ENCODE measurements at places on chromosomes 5 and 9.

- DNase-seq: no peak
Measured at GRCh38 chr9:83429229-83429628, 109.0 kb downstream of the FRMD3 start.

- no peak for DNase-seq
Measured at GRCh38 chr5:15285901-15286583, 213.9 kb upstream of the FBXL7 start.

- no peak for DNase-seq
Measured at GRCh38 chr5:77563475-77563874, 71.4 kb upstream of the WDR41 start.

DNA sequence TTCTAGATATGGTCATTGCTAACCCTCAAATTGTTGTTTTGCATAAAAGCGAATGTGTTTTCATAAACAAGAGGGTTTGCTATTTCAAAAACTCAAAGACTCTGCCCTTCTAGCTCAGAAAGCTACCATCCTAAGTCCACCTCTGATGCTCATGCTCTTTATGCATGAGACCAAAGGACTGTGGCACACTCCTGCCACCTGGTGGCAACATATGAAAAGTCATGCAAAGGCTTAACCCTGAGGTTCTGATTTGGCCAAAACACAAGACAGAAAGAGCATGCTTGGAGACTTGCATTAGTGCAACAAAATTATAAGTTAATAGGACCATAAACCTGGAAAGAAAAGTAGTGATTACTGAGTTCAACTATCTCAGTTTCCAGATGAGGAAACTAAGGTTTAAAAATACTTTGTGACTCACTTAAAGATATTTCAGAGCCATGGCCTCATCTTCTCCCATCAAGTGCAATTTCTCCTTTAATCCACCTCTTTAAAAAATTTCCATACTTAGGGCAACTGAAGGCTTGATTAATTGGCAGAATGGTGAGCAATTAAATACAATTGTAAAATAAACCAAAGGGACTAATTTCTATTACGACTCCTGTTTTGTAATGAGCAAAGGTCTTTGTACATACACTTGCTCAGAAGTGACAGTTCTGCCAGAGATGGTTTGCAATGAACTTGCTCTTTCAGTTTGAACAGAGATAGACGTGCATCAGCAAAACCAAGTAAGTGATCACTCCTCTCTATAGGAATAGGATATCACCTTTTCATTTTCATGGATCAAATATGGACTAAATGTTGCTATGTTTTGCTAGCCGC lies 110.7 kb upstream of the RAD23B start:
- DNase-seq: peak; percentile 17

DNA sequence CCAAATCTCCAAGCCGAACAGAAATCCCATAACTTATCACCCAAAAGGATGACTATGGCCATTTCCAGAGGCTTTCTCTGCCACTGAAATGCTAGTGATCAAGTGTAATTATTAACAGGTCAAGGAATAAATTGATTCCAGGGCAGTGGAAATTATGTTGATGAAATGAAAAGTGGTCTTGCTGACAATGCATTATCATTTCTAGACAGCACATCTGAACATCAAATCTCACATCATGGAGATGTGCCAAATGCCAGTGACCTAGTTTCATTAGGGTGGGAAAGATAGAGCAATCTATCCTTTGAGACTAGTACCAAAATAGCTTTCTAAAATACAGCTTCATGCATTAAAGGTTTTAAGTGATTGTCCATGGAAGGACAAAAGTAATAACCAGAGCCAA lies 86.1 kb downstream of the AUH start:
- no peak for DNase-seq

- DNase-seq: no peak
Measured at GRCh38 chr5:155884041-155884440, 442.9 kb upstream of the SGCD start.

DNA sequence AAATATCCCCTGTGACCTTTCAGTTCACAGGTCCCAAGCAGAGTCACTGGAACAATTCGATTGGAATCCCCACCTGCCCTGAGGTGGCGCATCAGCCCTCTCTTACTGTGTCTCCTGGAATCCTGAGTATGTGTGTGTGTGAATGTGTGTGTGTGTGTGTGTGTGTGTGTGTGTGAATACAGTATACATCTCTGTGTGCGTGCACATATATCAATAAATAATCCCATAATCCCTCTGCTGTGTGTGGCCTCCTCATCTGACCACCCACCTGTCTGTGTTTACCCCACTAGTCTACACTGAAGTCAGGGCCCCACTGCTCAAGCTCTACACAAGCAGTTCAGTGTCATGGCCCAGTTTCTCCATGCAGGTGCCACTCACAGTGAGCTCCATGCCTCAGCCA lies 187.4 kb downstream of the ERCC6L2 start:
- DNase-seq: no peak

DNA sequence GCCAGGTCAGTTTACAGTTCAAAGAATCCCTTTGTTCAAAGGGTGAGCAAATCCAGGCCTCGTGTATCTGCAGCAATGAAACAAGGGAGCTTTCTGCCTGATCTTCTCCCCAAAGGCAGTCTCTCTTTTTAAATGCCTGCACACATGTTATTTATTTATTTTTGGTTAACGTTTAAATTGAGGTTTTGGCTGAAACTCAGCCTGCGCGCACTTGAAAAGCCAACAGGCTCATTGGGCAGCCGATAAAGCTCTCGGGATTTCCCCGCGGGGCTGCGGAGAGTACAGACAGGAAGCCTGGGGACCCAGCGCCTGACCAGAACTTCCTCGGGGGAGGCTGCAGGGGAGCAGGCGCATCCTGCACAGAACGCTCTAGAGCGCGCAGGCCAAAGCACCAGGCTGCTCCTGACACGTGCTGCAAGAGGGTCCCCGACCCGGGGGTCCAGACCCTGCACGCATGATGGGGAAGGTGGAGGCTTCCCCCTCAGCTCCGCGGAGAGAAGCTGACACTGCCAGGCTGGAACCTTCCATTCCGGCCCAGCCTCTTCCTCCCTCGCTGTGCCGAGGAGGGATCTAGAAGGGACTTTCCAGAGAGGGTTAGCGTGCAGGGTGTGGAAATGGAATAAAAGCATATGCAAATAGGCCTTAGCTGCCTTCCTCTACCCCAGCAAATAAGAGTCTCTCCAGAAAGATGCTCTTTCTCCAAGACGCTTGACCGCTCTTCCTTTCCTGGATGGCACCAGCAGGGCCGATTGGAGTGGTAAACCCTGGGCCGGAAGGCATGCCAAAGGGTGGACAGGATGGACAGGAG lies 46.1 kb downstream of the PTTG1 start:
- DNase-seq: peak; percentile 53

DNA sequence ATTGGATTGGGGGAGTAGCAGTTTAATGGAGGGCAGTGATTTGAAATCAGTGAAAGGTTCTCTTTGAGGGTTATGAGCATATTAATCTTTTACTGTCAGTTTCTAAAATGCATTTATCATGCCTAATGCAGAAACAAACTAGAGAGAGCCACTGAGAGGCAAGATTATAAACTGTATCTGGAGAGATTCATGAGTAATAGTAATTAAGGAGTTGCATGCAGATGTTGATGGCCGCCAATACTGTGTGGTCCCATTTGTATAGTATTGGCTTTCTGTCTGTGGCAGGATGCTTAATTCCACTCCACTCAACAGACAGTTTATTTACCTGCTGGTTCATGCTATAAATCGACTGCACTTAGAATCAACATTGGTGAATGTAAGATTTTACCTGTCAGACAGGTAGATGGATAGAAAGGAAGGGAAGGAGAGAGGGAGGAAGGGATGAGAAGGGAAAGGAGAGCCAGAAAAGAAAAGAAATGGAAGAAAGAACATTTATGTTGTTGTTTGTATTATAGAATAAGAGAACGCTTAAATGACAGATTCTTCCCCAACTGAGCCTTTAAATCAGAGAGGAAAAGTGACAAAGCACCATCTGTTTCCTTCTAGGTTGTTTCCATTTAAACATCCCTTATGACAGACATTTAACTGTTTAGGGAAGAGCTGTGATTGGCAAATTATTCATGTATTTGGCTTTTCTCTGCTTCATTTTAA lies 146.5 kb downstream of the PAM start:
- no peak for DNase-seq

GRCh38 chr5:153223376-153223775 lies 267.1 kb upstream of the GRIA1 start:
- no peak for DNase-seq

- DNase-seq: no peak
Measured at GRCh38 chr5:111574311-111574710, 62.0 kb upstream of the STARD4 start.

GRCh38 chr5:37951946-37952721 lies 112.3 kb upstream of the GDNF start:
- no peak for DNase-seq
